Stimulated activated CD4-positive, alpha-beta T cell treated with anti-CD3 and anti-CD28 coated beads, TNF-alpha, amount 100 ng/mL, for 1 hour (primary cell): ENCODE measurements at places on chromosomes 2 and 18.

- no peak for DNase-seq
Measured at GRCh38 chr18:8351161-8351560, 258.1 kb upstream of the RAB12 start.

DNA sequence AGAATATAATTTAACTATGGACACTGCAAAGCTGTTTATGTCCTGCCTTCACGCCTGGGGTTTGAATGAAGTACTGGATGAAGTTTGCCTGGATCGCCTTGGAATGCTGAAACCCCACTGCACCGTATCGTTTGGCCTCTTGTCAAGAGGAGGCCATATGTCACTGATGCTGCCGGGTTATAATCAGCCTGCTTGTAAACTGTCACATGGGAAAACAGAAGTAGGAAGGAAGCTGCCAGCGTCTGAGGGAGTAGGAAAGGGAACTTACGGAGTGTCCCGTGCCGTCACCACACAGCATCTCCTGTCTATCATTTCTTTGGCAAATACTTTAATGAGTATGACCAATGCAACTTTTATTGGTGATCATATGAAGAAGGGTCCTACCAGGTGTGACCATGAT, 105.8 kb downstream of the WDR7 start:
- no peak for DNase-seq

DNA sequence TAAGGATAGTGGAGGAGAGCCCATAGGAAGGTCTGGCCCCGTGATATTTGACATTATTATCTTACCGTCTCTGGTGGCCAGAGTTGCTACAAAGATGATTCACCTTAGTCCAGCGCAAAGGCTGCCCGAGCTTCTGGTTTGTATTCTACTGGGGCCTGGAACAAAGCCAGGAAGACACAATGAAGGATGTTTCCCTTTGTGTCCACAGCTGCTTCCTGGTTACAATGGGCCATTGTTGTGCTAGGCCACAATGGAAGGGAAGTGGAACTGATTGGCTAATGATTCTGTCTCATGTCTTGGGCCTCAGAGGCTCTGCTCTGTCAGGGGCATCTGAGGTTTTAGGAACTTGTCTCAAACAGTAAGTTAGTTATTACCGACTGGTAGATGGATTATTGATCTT, 132.2 kb downstream of the TDRD15 start:
- no peak for DNase-seq

GRCh38 chr2:134261398-134262131, 7.7 kb downstream of the MGAT5 start:
- no peak for DNase-seq

DNA sequence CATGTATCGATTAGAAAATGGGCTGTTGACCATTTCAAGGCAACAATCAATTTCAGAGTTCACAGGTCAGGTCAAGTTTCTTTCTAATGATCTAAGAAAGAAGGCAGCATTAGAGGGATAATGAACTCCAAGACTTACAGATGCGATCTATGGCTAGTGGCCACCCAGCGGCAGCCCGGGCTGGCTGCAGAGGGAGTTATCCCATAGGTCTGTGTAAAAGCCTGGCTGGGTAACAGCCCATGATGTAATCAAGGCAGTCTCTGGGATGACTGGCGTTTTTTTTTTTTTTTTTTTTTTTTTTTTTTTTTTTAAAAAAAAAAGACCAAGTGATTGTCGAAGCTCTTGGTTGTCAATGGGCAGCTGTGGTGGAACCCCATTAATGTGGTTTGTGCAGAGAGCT, 171.1 kb upstream of the SKOR2 start:
- DNase-seq: no peak

DNA sequence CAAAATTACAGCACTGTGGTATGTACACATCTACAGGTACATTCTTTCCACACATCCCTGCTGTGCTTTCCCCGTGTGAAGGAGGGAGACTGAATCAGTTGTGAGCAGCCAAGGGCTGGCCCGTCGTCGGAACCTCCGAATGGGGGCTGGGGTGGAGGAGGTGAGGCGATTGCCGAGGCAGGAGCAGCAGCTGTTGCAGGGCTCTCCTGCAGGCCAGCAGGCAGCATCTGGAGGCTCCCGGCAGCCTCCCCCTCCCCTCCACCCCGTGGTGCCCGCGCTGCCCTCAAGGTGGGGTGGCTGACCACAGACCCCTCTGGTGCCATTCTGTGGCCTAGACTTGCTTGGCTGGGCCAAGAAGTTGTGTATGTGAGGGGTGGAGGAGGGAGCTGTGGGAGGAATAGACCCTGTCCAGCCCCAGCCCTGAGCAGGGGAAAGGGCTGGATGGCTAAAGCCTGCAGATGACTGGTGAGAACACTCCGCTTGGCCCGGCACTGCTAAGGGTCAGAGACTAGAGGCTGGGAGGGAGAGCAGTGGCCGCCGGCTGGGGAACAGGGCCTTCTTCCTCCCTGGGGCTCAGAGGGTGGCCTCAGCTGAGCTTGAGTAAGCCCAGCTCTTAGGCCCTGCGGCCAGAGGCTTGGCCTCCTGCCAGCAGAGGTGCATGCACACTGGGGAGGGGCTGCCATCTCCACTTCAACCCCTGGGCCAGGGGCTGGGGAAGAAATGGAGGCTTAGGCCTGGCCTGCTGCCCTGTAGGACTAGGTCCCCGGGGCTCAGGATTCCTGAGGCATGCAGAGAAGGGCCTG, 7.6 kb downstream of the STAMBP start:
- no peak for DNase-seq

DNA sequence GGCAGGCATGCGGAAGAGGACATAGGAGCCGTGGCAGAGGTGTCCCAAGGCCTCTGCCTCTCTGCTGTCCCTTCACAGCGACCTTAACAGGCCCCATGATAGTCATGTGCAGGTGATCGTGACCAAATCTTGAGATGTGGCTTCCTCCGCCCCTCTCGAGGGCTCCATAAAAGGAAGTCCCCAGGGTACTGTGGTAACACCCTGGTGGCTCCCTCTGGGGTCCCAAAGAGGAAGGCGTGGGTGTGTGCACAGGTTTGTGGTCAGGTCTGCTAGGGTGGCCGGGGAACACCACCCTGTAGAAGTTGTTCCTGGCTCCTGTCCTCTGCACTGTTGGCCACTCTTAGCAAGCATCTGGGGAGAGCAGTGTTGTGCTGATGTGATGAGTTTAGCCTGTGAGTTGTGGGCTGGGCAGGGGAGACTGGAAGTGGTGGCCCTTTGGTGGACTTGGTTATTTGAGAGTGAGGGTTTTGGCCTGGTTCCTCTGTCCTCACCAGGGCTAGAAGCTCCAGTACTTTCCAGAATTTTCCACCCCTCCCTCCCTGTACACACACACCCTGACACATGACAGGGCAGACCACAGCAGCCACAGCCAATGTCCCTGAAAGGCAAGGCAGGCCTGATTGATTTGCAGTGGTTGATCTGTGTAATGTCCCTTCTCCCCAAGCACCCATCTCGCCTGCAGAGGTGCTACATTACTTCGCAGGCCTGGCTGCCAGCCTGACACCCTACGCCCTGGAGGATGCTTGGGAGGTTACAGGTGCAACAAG, 68.9 kb upstream of the BOD1L2 start:
- no peak for DNase-seq

- no peak for DNase-seq
Measured at GRCh38 chr2:122634256-122634655, 878.8 kb downstream of the TSN start.

GRCh38 chr2:143435131-143435530, 305.9 kb downstream of the ARHGAP15 start:
- DNase-seq: no peak

GRCh38 chr2:3377279-3377611, 373 bp downstream of the EIPR1 start:
- no peak for DNase-seq

- DNase-seq: no peak
Measured at GRCh38 chr18:38198526-38198925, 632.9 kb upstream of the CELF4 start.

- no peak for DNase-seq
Measured at GRCh38 chr2:183117226-183117625, 7.0 kb upstream of the NUP35 start.

DNA sequence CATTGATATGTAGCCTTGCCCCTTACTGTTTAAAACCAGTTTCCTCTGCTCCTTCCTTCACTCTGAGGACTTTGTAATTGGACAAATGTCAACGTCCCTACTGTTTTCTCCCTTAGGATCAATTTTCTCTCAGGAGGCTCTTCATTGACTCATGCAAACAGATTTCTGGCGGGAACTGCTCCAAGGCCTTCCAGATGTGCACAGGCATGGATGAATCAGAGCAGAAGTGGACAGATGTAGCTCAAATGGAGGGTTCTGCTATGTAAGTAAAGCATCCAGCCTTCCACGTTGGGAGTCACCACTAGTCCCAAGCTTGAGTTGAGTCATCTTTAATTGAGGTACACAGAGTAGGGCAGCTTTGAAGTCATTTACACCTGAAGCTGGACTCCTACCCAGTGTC, 34.1 kb upstream of the ZDBF2 start:
- no peak for DNase-seq

GRCh38 chr2:231185886-231186285, 12.5 kb upstream of the ARMC9 start:
- no peak for DNase-seq

DNA sequence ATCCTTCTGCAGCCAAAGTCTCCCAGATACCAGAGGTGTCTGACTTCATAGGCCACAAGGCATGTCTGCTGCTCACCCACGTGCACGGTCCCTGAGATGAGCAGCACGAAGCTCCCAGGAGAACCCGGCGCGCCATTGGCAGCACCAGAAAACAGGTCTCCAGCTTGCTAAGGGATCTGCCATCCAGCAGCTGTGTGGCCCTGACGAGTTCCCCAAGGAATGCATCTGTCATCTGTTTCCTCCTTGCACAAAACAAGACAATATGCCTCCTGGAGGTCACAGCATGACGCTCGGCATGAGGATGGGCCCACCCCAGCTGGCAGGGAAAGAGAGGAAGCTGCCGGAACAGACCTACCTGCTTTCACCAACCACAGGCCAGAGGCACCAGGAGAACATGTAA, 29.2 kb downstream of the HS6ST1 start:
- no peak for DNase-seq

DNA sequence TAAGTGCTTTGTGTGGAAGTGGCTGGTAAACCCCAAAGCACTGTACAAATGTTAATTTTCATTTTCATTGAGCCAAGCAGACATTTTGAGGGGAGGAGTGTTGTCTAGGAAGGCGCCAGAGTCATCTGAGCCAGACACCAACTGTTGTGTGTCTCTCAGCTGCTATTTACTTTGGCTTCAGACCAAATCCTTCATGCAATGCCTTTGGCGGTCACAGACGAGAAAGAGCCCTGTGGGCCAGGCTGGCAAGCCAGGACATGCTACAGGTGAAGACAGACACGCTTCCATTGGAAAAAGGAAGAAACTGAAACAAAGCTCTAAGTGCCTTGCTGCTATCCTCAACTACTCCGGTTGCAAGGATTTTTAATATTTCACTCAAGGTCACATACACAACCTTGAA, 115.4 kb upstream of the CDC42EP3 start:
- no peak for DNase-seq

DNA sequence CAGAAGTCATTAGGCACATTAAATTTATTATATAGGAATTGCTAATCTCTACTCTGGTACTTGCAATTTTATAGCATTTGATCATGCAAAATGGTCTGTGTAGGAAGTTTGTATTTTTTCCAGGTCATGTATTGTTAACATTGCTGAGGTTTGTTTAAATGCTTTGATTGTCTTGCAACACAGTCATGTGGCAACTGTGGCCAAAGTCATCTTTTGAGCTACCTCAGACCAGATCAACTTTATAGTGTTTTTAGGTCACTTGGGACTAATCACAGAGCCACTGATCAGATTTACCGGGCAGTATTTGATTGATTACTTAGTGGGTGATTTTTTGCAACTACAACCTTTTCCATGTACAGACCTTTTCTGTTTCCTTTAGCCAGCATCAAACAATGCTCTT, 3.7 kb downstream of the SERPINB5 start:
- no peak for DNase-seq

- no peak for DNase-seq
Measured at GRCh38 chr2:155841442-155841841, 491.1 kb downstream of the NR4A2 start.

DNA sequence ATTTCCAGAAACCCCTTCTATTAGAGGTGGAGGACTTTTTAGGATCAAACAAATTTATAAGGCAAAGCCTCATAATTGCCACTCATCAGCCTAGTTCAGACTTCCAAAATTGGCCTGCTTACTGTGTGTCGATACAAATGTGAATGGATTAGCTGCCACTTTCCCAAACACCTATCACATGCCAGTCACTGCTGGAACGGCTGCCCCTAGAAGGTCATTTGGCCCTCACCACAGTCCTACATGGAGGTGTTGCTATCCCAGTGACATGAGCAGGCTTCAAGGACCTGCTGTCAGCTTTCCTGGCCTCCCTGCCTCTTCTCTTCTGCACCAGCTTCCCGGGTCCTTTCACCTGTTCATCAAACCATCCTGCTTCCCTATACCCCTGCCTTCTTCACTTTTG, 279.2 kb upstream of the SKOR2 start:
- DNase-seq: no peak

GRCh38 chr18:34114996-34115395, 109.7 kb downstream of the NOL4 start:
- DNase-seq: no peak

GRCh38 chr2:114683251-114683650, 240.8 kb downstream of the DPP10 start:
- no peak for DNase-seq

DNA sequence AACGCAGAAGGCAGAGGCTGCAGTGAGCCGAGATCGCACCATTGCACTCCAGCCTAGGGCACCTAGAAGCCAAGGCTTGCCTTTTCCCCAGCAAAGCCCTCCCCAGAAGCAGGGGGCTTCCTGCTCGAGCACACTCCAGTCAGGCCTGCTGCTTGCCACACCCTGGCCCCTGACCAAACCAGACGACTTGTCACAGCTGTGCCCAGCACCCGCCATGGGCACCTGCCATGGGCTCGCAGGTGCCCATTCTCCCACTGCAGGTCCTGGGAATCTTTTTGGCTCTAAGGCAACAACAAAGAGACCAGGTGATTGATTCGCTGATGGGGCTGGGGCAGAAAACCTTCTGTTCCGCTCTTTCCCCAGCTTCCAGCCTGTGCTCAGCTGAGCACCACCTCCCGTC, 4.9 kb downstream of the KCNK3 start:
- DNase-seq: no peak

DNA sequence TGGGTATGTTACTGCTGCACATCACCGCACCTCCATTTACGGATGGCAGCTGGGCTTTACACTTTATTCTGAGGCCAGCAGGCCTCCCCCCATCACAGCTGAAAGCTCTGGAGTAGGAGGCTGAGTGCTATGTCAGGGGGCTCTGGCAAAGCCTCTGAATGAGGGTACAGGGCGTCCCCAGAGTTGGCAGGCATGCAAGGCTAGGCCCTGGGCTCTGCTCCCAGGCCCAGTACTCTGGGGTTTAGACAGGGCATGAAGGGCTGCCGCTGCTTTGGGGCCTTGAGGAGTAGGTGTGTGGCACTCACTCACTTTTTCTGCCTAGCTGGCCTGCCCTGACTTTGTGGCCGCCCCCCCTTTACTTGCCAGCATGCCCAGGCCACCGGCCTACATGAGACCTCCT, 90.8 kb downstream of the WDSUB1 start:
- no peak for DNase-seq

- no peak for DNase-seq
Measured at GRCh38 chr2:147511491-147511948, 333.3 kb upstream of the ACVR2A start.
